ENCODE measurements at places on chromosomes 5 and 9. TPM values are rescaled to one million over a fixed set of nuclear protein-coding genes. Genes with fewer than 3 reads are reported as not detected.

- DNase-seq: no peak
Measured at GRCh38 chr9:81028504-81028903, 660.8 kb downstream of the TLE1 start.

DNA sequence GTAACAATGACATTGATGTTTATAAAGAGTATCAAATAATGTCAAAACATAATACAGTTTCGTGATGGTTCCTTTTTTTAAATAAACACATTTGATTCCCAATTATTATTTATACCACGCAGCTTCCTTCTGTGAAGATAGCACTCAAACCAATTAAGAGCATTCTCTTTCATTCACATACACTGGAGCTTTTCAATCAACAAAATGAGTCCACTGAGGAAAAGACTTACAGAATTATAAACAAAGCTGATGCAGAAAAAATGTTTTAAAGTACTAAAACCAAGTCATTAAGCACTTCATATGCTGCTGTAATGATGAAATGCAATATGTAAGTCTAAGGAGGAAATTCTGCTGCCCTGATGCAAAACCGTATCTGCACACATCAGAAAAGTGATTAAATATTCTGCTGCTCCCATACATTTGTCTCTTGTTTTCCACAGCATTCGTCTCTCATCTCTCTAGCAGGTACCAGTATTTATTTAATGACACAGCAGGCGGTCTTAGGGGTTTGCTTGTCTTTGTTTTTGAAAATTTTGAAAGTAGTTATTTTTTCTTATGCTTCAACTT is 147.1 kb downstream of the CDH10 start:
- no peak for DNase-seq

DNA sequence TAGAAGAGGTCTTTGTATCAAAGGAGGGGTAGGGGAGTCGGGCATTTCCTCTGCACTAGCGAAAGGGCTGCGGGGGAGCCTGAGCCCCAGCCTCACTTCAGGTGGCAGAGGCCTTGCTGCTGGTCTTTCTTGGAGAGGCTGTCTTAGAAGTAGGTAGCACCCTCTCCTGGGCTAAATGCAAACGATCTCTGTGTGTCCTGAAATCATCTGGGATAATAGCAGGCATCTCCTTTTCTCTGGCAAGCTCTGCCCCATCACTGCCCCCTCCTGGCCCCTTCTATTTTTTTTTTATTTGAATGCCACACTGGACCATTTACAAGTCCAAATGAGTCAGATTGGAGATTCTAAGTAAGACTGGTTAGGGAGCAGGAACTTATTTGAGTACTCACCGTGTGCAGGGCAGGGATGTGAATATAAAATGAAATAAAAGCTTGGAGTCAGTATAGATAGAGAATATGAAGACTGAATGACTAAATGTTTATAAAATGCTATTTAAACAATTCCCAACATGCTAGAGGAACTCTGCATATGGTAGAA is 137.1 kb downstream of the FGF1 start:
- DNase-seq: no peak

TMEM174 gene
- total RNA-seq: not detected

DNA sequence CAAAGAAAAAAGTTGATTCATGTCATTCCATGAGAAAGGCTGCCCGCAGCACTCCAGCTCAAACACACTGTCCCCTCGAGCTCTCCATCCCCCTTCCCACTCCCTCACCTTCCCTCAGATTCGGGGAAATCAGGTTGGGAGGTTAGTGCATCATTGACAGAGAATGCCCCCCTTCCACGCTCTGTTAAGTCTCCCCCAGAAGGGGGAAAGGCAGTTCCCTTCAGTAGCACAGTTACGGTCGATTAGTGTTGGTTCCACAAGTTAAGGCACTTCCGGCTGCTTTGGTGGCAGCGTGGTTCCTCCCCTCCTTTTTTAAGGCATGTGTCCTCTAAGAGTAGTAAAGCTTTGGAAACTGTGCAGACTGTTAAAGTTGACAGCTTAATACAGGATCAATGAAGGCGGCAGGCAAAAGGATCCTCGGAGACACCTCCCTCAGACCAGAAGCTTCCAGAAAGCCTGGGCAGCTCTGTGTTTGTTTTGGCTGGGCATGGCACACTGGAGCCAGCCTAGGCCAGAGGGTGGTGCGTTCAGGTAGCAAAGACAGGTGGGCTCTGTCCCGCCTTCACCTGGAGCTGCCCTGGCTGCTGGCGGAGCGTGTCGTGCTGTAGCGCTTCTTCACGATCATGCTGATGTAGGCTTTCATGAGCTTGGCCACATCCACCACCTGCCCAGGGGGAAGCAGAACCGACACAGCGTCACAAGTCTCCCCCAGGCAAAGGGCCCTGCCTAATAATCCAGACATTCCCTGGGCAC is 49.5 kb upstream of the RETREG1 start:
- no peak for DNase-seq

- no peak for DNase-seq
Measured at GRCh38 chr9:99185934-99186333, 35.8 kb downstream of the ALG2 start.

- DNase-seq: no peak
Measured at GRCh38 chr9:125495172-125496119, 211.6 kb downstream of the MAPKAP1 start.

DNA sequence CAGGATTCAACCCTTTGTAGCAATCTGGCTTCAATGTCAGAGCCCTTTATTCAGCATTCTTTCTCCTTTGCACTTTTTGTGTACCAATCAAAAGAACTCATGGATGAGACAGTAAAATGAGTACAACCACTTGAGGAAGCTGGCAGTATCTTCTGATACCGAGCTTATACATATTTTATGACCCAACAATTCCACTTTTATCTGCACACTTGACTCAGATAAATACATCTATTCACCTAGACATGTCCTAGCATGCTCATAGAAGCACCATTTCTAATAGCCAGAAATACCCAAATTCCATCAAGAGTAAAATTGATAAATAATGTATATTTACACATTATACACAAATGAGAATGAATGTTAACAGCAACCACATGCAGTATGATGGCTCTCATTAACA is 111.2 kb upstream of the PTGER4 start:
- no peak for DNase-seq

DNA sequence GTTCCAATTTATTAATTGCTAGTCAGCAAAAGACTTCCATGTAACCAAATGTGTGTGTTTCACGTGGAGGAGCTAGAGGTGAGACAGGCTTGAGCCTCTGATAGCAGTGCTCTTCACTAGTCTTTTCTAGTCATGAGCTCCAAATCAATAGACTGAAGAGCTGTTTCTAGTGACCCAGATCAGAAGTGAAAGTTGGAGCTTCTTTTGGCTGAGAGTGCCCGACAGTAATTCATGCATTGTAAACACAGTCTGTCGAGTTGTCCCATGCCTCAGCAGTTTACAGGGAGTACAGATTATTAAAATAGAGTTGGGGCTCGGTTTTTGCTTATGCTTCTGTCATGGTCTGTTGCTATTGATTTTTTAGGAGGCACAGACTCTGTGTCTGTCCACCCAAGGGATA is 793.1 kb downstream of the DTWD2 start:
- no peak for DNase-seq

BTNL9 gene
- total RNA-seq: 407 TPM

DNA sequence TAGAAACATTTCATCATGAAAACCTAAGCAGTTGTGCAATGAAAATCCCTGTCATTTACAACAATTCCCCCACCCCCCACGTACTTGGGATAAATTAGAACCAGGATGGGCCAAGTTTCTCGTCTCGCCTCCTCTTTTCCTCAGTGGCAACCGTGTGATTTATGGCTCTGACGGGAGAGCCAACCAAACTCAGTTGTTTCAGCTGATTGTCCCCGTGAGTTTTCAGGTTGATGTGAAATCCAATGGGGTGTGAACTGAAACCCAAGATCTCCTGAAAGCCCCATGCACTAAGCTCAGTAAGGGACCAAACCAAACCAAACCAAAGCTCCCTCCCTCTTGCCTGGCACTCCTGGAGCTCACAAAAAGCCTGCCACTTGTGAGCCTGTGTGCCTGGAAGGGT is 138.7 kb upstream of the SLC24A2 start:
- DNase-seq: no peak

GRCh38 chr5:112923148-112923917 is 1.3 kb upstream of the REEP5 start:
- DNase-seq: no peak

DNA sequence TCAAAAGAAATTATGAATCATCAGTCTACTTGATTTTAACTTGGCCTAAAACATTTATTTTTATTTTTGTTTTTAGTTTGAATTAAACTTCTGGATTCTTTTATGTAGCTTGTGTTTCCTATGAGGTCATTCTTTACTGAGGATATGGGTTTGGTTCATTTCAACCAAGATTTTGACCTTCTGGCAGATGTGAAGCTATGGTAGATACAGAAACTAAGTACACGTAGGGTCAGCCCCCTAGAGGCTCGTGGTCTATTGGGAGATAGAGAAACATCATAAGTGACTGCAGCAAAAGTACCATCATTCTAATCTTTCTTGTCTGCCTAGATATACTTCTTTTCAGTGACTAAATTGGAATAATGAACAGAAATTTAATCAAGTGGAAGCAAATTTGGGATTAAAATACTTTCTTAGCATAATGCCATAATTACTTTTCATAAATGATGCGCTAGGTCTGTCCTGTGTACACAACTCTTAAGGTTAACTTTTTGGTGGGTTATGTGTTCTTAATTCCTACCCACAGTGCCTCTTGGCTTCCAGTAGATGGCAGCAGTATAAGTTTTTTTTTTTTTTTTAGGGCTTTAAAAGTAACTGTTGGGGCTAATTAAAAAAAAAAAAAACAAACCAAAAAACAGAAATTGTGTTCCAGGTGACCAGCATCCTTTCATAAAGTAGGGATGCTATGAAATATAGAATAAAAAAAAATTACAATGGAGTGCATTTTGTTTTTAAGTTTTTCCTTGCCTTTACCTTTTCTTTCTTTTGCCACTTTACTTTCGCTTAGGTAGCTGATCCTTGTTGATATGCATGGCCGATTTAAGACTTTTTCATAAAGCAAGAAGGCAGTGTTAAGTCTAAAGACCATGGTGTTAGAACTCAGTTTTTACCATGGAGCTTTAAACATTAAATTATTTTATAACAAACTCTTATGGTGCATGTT is 49.9 kb downstream of the LRRTM2 start:
- DNase-seq: no peak

DNA sequence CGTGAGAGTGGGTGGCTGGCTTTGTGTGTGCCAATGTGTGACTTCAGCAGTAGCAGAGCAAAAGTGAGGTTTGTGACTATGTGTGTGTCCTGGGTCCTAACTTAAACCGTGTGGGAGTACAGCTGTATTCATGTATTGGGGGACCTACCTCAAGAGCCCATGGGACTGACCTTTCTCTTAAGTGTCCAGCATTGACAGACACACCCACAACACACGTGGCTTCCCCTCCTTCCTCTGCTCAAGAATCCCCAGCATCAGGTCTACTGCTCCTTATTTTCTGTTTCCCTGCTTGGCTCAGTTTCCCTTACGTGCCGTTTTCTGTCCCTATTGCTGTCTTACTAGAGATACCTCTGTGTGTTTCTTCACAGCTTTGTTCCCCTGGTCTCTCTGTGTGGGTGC is 616 bp downstream of the IL11RA start:
- DNase-seq: no peak

FGF1 gene
- total RNA-seq: 9.9 TPM

- no peak for DNase-seq
Measured at GRCh38 chr9:136951541-136952320, at the start of gene LCN12. Gene LCN12 (plus strand): TSS chr9:136952273. CDS start chr9:136952328, 55 bp downstream.

DNA sequence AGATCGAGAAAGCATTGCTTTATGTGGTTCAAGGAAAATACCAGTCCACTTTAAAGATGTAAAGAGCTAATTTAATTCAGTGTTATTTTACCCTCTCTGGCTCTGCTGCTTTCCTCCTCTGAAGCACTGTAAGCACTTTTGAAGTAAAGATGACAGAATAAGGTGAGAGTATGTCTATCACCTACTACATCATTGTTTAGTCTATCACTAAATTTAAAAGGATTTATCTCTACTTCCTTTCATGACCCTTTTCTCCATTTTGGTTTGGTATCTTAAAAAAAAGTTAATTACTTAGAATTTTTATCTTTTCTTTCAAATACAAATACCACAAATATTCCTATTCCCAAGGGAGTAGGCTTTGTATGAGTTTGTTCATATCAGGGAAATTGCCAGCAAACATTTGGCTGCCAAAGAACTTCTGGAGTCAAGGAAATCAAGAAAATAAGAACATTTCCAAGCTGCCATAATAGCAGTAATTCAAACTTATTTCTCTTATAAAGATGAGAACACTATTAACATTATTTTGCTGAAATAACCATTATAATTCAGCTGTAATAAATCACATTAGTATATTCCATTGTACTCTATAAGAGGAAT is 77.8 kb downstream of the SLC38A9 start:
- DNase-seq: no peak

RGS14 gene
- 8.2 TPM for total RNA-seq

DNA sequence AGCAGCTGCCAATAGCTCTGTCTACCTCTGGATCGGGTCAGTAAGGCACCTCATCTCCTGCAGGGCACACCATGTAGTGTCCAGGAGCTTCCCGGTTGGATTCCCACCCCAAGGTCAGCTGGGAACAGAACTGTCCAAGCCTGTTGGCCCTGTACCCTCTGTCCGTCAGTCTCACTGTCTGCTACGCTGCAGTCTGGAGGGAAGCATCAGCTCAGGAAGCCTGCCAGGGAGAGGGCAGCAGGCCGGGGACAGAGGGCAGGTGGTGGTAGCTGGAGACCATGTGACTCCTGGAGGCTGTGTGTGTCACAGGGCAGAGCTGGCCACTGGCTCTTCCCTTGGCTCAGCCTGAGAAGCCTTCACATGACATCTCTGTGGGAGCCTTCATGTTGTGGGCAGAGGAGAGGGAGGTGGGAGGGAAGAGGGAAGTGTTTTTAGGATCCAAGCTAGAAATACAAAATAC is 134.5 kb downstream of the SEC61B start:
- no peak for DNase-seq

PIP5KL1 gene
- total RNA-seq: 2.2 TPM

PCDHB13 gene
- total RNA-seq: 2.8 TPM

- peak; percentile 74 for DNase-seq
Measured at GRCh38 chr9:91837981-91838731, 111.9 kb downstream of the ROR2 start.

DNA sequence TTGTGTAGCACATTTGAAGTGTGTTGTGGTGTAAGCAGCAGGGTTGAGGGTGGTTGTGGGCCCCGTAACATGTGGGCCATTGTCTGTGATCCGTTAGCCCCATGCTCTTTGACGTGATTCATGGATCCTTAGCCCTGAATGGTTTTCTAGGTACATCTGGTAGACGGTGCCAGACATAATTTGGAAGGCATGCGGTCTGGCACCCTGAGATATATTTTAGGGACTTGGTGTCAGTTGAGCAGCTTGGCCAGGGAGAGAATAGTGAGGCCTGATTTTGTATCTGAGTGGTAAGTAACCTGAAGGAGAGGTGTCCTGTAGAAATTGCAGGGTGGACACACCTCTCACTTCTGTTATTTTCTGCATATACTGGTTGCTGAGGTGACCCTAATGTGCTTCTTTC is 10.9 kb downstream of the SH3GL2 start:
- no peak for DNase-seq

GRCh38 chr5:151923866-151924476 is 680 bp downstream of the GLRA1 start:
- no peak for DNase-seq

DNA sequence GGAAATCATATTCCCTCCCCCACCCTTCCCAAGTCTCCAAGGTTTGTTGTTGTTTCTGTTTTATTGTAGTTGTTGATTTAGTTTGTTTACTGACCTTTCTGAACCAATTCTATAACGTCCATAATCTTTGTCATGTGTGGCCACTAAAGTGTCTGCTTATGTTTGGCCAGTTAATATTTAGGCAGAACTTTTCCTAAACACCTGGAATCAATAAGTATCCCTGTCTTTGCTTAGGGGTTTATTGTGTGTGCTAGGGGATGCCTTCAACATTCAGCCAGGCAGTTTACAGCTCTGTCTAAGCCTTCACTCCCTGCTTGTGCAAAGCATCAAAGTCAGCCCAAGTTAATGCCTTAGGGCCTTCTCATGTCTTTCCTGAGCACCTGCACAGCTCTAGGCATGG is 16.9 kb upstream of the LECT2 start:
- no peak for DNase-seq
